Cerebellar nuclear complex (tissue), 1 donor: ENCODE measurements at places on chromosomes 2 and 18.

- DNase-seq: no peak
These were observed 163.6 kb upstream of the VRK2 start for GRCh38 chr2:57882895-57883515.

DNA sequence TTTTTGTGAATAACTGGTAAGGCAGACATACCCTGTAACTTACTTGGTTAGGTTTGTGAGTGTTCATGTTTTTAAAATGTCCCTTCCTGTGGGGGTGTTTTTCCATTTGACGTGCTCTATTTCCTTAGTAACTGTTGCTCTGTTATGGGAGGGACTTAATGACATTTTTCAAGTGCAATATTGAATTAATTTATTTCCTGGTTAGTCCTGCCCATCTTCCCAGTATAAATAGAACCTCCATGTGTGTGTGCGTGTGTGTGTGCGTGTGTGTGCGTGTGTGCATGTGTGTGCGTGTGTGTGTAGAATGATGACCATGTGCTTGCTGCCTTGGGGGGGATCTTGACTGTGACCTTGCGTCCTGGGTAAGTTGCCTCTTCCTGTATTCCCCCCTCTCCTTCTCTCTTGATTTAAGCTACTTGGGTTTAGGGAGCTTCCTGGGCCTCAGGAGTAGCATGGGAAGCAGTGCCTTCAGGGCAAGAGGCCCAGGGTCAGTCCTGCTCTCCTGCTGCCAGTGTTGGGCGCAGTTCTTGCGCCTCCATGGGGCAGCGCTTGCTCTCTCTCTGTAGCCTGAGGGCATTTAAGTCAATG is 163.9 kb downstream of the LDLRAD4 start:
- no peak for DNase-seq

DNA sequence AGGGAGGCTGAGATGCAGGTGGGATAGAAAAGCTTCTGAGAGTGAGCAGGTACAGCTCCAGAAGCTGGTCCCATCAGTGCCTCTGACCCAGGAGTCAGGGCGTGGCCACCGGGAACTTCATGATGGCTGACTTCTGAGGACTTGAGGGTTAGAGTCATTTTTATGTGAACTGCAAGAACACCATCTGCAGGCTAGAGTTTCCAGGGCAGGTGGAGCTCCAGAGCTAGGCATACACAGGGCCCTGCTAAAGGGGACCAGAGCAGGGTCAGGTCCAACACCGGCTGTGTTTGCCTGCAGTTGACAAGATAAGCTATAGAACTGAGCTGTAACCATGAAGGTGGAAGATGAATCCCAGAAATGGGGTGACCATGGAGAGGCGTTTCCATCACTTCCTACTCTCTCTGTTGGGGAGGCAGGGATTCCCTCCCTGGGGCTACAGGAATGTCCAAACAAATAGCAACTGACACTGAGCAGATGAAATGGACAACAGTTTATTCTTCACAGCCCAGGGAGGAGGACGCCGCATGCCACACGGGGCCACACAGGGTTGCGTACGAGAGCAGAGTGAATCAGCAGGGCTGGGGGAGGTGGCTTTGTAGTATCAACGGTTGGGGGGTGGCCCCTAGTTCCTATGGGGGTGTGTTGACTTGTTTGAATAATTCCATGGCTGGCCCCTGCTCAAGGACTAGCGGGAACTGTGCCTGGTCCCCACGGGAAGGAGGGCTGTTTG is 77.6 kb upstream of the ZNF516 start:
- no peak for DNase-seq

GRCh38 chr18:57624988-57625387 is 3.4 kb upstream of the NARS1 start:
- DNase-seq: no peak

- DNase-seq: no peak
These were observed 4.8 kb upstream of the SLC38A11 start for GRCh38 chr2:164960159-164960558.

- DNase-seq: no peak
These were observed 89.1 kb downstream of the AKAIN1 start for GRCh38 chr18:5107988-5108387.

- DNase-seq: no peak
These were observed 68.0 kb downstream of the ZFP36L2 start for GRCh38 chr2:43158259-43158880.

DNA sequence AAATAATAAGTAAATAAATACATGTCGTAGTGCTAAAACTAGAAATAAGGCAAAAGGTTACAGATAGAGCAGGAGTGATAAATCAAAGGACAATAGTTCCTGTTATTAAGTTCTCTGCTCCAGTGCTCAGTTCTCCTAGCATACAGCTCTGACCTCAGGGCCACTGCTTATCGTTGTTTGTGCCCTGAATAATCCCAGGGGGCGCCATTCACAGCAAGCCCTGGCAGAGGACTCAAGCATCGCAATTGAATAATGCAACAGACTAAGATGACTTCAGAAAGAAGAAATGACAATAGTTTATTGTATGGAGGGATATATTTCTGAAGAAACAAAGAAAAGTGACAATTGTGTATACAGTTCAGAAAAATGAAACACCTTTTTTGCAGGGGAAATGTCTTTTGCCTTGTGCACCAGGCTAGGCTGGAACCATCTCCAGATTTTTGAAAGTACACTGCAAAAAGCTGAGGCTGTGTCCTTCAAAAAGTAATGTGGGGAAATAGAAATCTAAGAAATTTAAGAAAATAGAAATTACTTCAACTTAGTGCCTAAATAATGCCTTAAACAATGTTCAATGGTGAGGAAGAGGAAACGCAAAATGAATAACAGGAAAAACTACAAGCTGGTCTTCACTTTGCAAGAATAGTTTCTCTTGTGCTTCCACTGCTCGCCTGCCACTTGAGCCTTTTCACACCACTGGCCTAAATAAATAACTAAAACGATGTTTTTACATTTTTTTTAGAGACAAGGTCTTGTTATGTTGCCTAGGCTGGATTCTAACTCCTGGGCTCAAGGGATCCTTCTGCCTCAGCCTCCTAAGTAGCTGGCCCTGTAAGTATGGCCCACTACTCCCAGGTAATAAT is 19.0 kb upstream of the CCNYL1 start:
- DNase-seq: no peak

- no peak for DNase-seq
These were observed 82.1 kb upstream of the POMC start for GRCh38 chr2:25250331-25251070.

GRCh38 chr2:225457482-225457881 is 58.0 kb downstream of the NYAP2 start:
- no peak for DNase-seq

DNA sequence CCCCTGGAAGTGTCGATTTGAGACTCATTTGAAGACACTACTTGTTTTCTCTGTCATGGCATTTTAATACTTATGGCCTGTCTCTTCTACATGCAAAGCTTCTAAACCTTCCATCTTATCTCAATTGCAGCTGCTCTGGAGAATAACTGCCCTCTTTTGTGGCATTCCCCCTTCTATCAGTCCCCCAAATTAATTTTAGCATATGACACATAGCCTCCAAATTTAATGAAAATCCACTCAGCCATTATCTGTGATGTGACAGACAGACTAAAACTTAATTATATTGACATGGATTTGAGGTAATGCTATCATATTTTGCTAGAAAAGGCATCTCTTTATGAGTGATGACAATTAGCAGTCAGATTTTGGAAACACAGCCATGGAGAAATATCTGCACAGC is 71.2 kb downstream of the LRRTM1 start:
- no peak for DNase-seq

DNA sequence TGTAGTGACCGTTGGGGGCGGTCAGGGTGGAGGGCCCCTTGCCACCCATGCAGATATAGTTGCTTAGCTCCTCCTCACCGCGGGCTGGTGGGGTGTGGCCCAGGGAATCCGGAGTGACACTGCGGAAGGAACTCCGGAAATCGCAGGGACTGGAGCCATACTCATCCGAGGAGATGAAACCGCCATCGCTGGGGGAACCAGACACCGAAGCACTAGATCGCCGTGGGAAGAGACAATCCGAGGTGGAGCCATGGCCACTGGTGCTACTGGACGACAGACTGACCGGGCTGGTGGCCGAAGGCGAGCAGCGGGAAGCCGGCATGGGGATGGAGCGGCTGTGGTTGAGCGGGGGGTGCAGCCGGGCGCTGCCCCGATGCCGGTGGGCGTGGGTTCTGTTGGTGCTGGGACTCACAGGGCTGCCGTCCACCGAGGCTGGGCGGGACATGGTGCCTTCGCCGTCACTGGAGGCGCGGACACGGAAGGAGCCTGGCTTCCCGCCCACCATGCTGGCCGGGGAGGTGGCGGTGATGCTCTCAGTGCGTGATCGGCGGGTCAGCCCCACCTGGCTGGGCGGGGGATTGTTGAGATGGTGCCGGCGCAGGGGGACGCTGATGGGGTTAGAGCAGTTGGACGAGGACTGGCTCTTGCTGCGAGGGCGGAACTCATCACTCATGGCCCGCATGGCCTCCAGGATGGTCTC is 2.2 kb downstream of the IRS1 start:
- DNase-seq: no peak
